ENCODE measurements at places on chromosomes 13 and 19.

DNA sequence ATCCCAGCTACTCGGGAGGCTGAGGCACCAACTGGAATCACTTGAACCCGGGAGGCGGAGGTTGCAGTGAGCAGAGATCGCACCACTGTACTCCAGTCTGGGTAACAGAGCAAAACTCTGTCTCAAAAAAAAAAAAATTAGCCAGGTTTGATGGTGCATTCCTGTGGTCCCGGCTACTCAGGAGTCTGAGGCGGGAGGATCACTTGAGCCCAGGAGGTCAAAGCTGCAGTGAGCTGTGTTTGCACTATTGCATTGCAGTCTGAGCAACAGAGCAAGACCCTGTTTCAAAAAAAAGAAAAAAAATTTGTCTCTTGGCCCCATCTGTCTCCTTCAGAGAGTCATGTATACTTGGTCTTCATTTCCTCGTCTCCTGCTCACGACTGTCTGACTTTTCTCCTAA is 1.6 kb downstream of the CCDC97 start:
- DNase-seq, result no peak

DNA sequence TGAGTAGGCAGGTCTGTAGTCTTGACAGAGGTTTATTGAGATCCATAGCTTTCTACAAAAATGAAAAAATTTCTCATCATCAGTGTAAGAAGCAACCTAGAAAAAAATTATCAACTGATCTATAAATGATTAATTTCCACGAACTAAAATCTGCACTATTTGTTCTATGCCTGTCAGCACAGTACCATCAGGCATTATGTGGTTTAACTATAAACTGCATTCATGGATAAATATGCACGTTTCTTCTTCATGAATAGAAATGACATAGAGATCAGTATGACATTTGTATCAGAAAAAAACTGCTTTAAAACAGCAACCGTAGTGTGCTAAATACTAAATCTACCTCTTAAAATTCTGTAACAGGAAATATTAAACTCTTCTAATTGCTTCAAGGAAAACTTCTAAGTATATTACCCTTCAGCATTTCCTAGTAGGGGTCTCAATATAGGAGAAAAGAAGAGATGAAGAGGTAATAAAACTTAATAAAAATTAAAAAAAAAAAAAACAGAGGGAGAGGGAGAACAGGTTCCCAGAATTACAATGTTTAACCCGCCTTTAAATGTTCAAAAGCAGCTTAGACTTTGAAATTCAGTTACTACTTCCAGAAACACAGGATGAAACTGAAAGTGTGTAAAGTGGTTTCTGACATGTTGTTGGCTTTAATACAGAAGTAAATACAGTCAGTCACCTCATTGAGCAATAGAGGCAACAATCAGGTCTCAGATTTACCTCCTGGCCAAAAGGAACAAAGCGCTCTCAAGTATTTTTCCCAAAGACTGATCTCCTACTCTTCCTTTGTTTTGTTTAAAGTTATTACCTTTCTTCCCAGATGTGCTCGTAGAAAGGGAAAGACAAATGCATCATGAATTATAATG is 144.4 kb downstream of the DIAPH3 start:
- DNase-seq, result peak; percentile 81

- no peak for DNase-seq
Measured at GRCh38 chr19:571566-571974, 826 bp upstream of the BSG start.

- no peak for DNase-seq
Measured at GRCh38 chr13:39895254-39895653, 239.8 kb downstream of the COG6 start.

DNA sequence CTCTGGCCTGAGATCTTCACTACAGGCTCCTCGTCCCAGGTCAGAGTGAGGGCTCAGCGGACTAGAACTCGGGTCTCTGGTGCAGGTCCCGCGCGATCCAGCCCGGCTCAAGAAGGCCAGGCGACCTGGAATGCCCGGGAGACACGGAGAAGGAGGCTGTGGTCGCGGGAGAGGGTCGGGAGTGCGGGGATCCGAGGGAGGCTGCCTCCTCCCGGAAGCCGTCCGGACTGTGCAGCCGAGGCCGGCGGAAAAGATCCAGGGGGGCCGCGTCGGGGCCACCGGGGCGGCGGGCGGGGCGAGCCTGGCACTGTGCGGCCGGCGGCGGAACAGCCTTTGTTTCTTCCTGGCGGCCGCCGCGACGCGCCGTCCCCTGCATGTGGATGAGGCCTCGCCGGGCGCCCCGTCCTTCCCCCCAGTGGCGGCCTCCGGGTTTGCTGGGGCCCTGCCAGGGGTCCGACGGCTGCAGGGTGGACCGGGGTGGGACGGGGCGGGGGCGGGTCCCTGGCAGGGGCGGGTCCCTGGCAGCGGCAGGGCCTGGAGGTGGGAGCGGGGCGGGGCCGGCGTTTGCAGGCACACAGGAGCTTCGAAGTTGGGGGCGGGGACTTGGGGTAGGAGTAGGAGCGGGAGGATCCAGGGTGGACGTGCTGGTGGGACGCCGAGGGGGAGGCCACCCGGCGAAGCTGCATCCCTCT is 1.0 kb upstream of the SLC7A10 start:
- peak; percentile 88 for DNase-seq

GRCh38 chr19:29275266-29275665 is 62.3 kb upstream of the UQCRFS1 start:
- no peak for DNase-seq

GRCh38 chr13:44243198-44243857 is 130.3 kb upstream of the SERP2 start:
- DNase-seq, result peak; percentile 31

DNA sequence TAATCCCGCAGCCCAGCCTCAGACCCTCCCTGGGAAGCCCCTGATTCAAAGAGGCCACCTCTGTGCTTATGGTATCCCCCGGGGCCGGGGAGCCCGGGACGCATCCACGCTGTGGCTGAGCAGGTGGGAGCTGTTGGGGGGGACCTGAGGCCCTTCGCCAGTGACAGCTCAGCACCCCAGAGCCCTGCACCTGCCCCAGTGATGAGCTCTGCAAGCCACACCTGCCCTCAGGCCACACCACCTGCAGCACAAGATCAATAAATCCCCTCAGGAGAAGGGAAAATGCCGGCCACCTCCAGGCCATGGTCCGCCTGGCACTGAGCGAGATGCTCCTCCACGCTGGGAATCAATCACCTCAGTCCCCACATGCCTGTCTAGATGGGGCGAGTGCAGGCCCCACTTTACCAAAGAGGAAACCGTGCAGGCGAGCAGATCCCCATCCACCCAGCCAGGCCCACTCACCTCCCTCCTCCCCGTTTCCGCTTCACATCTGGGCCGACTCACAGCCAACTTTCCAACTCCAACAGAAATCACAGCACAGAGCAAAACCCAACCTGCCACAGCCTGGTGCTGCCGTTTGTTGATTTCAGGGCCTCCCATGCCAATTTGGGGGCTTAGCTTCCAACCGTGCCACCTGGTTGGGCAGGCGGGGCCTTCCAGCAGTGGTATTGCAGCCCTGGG is 12.8 kb downstream of the MOB3A start:
- DNase-seq, result no peak

DNA sequence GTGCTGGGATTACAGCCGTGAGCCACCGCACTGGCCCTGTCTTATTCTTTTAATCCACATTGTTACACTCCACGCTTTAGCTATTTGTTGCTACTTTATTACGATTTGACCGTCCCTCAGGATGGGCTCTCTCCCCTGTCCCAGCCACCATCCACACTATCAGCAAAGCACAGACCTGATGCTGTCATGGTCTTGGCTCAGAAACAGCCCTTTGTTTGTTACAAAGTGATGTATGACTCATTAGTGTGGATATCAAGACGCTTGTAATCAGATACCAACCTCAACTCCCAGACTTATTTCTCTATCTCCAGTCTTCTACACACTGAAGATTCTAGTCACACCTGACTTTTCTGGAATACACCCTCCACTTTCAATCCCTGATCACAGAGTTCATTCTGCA is 84.6 kb upstream of the FREM2 start:
- no peak for DNase-seq

- no peak for DNase-seq
Measured at GRCh38 chr13:113126265-113127150, 3.9 kb downstream of the F10 start.

DNA sequence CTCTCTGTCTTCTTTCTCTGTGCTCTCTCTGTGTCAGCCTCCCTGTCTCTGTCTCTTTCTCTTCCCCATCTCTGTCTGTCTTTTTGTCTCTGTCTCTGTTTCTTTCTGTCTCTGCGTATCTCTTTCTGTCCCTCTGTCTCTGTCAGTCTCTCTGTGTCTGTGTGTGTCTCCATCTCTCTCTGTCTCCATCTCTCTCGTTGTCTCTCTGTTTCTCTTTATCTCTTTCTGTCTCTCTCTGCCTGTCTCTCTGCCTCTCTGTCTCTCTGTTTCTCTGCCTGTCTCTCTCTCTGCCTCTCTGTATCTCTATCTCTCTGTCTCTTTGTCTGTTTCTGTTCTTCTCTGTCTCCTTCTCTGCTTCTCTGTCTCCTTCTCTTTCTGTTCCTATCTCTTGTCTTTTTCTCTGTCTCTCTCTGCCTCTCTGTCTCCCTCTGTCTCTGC is 15.7 kb upstream of the TCF3 start:
- DNase-seq, result no peak

- DNase-seq, result no peak
Measured at GRCh38 chr13:78659450-78659730, 435 bp upstream of the OBI1 start.

DNA sequence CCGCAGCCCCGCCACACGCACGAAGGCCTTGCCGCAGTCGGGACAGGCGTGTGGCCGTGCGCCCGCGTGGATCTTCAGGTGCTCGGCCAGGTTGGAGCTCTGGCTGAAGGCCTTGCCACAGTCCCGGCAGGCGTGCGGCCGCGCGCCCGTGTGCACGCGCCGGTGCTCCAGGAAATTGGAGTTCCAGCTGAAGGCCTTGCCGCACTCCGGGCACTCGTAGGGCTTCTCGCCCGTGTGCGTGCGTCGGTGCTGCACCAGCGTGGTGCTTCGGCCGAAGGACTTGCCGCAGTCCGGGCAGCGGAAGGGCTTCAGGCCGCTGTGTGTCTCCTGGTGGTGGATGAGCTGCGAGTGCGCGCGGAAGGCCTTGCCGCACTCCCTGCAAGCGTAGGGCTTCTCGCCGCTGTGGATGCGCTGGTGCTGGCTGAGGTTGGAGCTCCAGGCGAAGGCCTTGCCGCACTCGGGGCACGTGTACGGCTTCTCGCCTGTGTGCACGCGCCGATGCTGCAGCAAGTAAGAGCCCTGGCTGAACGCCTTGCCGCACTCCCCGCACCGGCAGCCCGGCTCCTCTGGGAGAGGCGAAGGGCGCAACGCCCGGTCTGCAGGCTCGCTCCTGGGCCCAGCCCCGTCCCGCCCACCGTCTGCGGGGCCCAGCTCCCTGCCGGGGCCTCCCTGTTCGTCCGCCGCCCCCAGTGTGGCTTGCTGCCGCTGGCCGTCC is 3.6 kb upstream of the A1BG start:
- no peak for DNase-seq

DNA sequence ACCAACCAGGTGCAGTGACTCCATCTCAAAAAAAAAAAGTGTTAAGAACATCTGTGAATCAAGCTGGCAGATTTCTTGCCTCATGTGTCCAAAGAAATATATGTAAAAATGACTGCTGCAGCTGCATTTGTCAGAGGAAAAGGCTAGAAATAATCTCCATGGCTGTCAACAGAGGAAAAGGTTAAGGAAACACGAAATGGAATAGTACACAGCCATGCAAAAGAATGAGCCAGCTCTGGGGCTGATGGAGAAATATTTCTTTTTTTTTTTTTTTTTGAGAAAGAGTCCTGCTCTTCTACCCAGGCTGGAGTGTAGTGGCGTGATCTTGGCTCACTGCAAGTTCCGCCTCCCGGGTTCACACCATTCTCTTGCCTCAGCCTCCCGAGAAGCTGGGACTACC is 6.6 kb downstream of the RAB3D start:
- DNase-seq, result no peak

- peak; percentile 84 for DNase-seq
Measured at GRCh38 chr13:112893570-112894422, 75.2 kb upstream of the MCF2L start.

- no peak for DNase-seq
Measured at GRCh38 chr13:61136093-61136492, 279.6 kb downstream of the PCDH20 start.

DNA sequence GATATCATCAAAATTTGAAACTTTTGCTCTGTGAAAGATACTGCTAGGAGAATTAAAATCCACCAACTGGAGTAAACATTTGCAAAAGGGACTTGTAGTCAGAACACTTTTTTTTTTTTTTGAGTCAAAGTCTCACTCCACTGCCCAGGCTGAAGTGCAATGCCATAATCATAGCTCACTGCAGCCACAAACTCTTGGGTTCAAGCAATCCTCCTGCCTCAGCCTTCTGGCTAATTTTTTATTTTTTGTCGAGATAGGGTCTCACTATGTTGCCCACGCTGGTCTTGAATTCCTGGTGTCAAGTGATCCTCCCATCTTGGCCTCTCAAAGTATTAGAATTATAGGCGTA is 9.7 kb downstream of the ELAVL1 start:
- no peak for DNase-seq

- DNase-seq, result peak; percentile 66
Measured at GRCh38 chr19:38831142-38831605, 420 bp downstream of the ECH1 start.

DNA sequence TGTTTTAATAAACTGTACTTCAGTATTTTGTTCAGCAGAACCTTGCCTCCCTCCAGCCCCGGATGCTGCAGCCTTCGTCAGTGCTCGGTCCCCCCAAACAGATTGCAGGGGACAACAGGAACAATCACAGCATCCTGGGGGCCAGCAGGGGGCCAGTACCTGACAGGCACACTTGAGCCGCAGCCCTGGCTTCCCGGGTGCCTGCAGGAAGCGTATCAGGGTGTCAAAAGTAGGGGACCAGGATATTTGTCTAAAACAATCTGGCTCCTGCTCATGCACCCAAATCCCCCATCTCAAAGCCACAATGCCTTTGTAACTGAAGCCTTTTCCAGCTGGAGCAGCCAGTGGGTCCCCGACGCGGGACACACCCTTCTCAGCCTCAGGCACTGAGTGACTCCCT is 167.5 kb upstream of the TSHZ3 start:
- no peak for DNase-seq

- peak; percentile 95 for DNase-seq
Measured at GRCh38 chr19:10095948-10096614, 6.4 kb downstream of the ANGPTL6 start.

All from large intestine (tissue), 12 donors.